ENCODE measurements at places on chromosomes 4 and X. TPM values are rescaled to one million over a fixed set of nuclear protein-coding genes. Genes with fewer than 3 reads are reported as not detected.

- no peak overlapping the region for H3K4me3 ChIP-seq
- DNase-seq: no peak
- H3K27me3 ChIP-seq: peaks cover 16% of the 10 kb centered on the region
- peaks cover 4% of the 10 kb centered on the region for H3K36me3 ChIP-seq
- no peak overlapping the region for H3K27ac ChIP-seq
Measured at GRCh38 chr4:53497487-53498244, 93.6 kb downstream of the LNX1 start.

GRCh38 chrX:149527705-149528104, 13.1 kb upstream of the EOLA1 start:
- peak overlapping the region; percentile 28 for H3K4me3 ChIP-seq
- peaks cover 5% of the 10 kb centered on the region for H3K4me1 ChIP-seq
- H3K36me3 ChIP-seq: peaks cover 2% of the 10 kb centered on the region
- H3K27ac ChIP-seq: peak overlapping the region; percentile 53
- no peaks in the 10 kb centered on the region for H3K27me3 ChIP-seq

DNA sequence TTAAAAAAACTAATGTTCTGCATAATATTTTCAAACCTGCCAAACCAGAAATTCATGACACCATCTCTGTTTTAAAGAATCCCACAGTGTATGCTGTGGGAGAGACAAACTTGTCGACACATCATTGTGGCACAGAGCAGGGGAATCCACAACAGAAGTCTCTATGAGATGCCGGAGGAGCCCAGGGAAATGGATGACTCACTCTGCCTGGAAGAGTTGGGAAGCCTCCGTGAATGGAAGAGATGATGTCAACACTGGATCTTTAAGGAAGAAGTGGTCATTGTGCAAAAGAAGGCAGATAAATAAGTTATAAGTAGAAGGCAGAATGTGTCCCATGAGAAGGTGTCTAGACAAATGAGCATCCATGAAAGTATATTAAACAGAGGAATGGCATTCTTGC, 595.1 kb downstream of the RAB28 start:
- peaks cover 3% of the 10 kb centered on the region for H3K36me3 ChIP-seq
- no peak overlapping the region for H3K27ac ChIP-seq
- no peak for DNase-seq
- H3K27me3 ChIP-seq: no peaks in the 10 kb centered on the region
- H3K4me3 ChIP-seq: no peak overlapping the region

- H3K4me3 ChIP-seq: no peak overlapping the region
- H3K36me3 ChIP-seq: peaks cover 3% of the 10 kb centered on the region
- peaks cover 28% of the 10 kb centered on the region for H3K4me1 ChIP-seq
- no peak for DNase-seq
Measured at GRCh38 chrX:45070116-45071007, 130.3 kb downstream of the DIPK2B start.

- no peak overlapping the region for H3K4me3 ChIP-seq
- peak overlapping the region; percentile 11 for H3K27ac ChIP-seq
- H3K36me3 ChIP-seq: no peaks in the 10 kb centered on the region
- no peak for DNase-seq
- H3K27me3 ChIP-seq: no peaks in the 10 kb centered on the region
Measured at GRCh38 chrX:9257718-9258420, 207.0 kb upstream of the TBL1X start.

DNA sequence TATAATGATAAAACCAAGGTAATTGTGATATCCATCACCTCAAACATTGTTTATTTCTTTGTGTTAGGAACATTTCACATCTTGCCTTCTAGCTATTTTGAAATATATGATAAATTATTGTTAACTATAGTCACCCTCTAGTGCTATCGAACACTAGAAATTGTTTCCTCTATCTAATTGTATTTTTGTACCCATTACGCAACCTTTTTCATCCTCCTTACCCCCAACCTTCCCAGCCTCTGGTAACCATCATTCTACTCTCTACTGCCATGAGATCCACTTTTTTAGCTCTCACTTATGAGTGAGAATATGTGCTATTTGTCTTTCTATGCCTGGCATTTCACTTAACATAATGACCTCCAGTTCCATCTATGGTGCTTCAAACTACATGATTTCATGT, 3.9 kb upstream of the UBA6 start:
- no peaks in the 10 kb centered on the region for H3K27me3 ChIP-seq
- H3K36me3 ChIP-seq: peaks cover 2% of the 10 kb centered on the region
- DNase-seq: no peak
- H3K4me3 ChIP-seq: no peak overlapping the region
- no peak overlapping the region for H3K27ac ChIP-seq

GRCh38 chrX:129931411-129932015, 25.5 kb downstream of the UTP14A start:
- H3K4me3 ChIP-seq: peak overlapping the region; percentile 87
- H3K27me3 ChIP-seq: no peaks in the 10 kb centered on the region
- H3K4me1 ChIP-seq: no peaks in the 10 kb centered on the region
- peak; percentile 45 for DNase-seq
- H3K36me3 ChIP-seq: peaks cover 2% of the 10 kb centered on the region
- peak overlapping the region; percentile 11 for H3K27ac ChIP-seq

DNA sequence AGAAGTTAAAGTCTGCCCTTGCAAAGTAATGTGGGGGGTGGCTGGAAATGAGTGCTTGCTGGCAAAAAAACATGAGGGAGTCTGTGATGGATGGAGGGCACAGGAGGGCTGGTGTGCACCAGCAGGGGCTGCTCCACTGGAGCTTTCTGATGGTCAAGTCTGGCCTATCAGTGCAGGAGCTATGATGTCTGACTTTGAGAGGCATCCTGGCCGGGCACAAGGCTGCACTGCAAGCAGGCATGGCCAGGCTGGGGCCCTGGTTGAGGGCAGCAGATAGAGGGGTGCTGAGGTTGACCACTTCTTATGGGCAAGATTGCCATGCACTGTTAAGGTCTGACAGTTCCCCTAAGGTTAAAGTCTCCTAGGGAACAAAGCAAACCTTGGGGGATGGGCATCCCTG, 1140.2 kb downstream of the FAM133A start:
- no peak overlapping the region for H3K27ac ChIP-seq
- DNase-seq: no peak
- no peaks in the 10 kb centered on the region for H3K4me1 ChIP-seq
- H3K36me3 ChIP-seq: no peaks in the 10 kb centered on the region
- no peaks in the 10 kb centered on the region for H3K27me3 ChIP-seq

- H3K4me1 ChIP-seq: peaks cover 2% of the 10 kb centered on the region
- DNase-seq: no peak
- no peaks in the 10 kb centered on the region for H3K27me3 ChIP-seq
Measured at GRCh38 chrX:52574416-52575275, 57.8 kb upstream of the XAGE1B start.

DNA sequence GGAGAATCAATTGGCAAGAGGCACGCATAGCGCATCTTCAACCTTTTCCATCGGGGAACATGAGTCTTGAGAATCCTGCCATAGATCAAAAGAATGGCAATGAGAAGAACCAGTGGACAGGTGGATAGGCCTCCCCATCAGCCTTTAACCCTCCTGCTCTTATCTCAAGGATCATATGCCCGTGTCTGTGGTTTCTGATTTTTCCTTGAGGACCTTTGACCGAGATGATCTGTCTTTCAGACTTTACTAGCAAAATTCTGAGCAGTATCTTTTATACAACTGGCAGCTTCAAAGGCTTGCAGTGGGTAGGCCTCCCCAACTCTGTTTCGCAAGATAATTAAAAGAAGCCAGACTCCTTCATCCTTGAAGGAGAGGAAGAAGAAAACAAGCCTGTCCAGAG, 174.4 kb downstream of the REPS2 start:
- no peaks in the 10 kb centered on the region for H3K36me3 ChIP-seq
- no peak overlapping the region for H3K4me3 ChIP-seq
- H3K27me3 ChIP-seq: no peaks in the 10 kb centered on the region
- H3K4me1 ChIP-seq: no peaks in the 10 kb centered on the region

GRCh38 chrX:109890910-109891502, 111.9 kb upstream of the TMEM164 start:
- DNase-seq: peak; percentile 8
- H3K27ac ChIP-seq: no peak overlapping the region
- H3K36me3 ChIP-seq: peaks cover 3% of the 10 kb centered on the region
- peaks cover 2% of the 10 kb centered on the region for H3K4me1 ChIP-seq

- H3K4me3 ChIP-seq: no peak overlapping the region
- peaks cover 16% of the 10 kb centered on the region for H3K4me1 ChIP-seq
- H3K27me3 ChIP-seq: no peaks in the 10 kb centered on the region
- peak overlapping the region; percentile 69 for H3K27ac ChIP-seq
Measured at GRCh38 chr4:36178484-36178883, 65.8 kb downstream of the ARAP2 start.

DNA sequence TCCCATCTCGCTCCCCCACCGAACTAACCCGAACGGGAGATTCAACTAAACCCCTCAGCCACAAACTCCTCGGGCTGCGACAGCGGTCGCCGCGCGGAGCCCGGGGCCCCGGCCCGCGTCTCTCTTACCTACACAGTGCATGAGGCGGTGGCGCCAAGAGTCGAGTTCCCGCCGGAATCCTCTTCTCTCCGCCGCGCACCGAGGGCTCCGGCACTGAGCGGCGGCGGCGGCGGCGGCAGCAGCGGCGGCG, 160 bp downstream of the LCORL start:
- peak overlapping the region; percentile 97 for H3K4me3 ChIP-seq
- DNase-seq: no peak
- H3K4me1 ChIP-seq: peaks cover 21% of the 10 kb centered on the region
- H3K27ac ChIP-seq: peak overlapping the region; percentile 47

CXorf49 gene
- total RNA-seq: not detected
